ENCODE measurements at places on chromosomes 1 and 21. TPM values are rescaled to one million over a fixed set of nuclear protein-coding genes. Genes with fewer than 3 reads are reported as not detected.

DNA sequence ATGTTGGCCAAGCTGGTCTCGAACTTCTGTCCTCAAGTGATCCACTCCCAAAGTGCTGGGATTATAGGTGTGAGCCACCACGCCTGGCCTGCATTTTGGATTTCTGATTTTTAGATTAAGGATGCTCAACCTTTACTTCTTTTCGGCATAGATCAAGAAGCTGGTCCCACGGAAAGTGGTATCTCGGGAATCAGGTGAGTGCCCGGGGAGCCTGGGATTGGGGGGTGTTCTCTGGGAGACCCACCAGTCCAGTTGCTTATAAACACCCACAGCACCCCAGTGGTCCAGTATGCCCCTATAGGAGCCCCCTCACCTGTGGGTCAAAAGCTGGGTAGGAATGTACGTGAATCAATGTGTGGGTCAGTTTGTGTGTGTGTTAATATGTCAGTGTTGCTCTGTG lies 3.2 kb downstream of the SH3D21 start:
- DNase-seq, result no peak

DNA sequence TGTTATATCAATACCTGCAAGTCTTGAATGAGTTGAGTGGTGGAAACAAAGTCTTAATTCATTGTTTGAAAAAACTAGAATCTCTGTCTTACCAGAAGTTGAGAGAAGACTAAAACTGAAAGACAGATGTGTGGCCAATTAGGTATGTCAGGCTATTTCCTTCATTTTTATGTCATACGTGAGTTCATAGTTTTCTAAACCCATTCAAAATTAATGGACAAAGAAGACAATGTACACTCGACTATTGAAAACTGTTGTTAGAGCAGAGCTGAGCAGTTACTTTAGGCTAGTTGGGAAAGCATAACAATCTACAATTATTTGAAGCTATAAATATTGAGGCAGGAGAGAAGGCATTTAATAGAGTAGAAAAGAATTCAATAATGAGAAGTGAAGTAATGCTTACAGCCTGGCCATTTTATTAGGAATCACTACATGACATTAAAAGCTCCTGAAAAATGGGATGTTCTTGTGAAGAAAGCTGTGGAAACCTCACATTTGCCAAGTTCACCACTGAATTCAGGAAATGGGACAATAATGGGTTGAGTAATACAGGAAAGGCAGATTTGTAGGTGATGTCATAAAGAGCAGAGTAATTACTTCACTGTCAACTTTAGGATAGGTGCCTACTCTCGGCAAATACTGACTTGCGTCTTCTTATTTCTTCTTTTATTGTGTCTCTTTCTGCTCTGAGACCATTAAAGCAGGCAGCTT lies 204.4 kb downstream of the PLA2G4A start:
- no peak for DNase-seq

The PATJ gene
- polyA plus RNA-seq, result 28.1 TPM

The AMY1C gene
- not detected for polyA plus RNA-seq

- no peak for DNase-seq
Measured at GRCh38 chr1:197342044-197342565, 74.1 kb downstream of the CRB1 start.

- DNase-seq, result no peak
Measured at GRCh38 chr1:42423681-42424080, 32.1 kb downstream of the ZMYND12 start.

- no peak for DNase-seq
Measured at GRCh38 chr1:218365226-218365999, 20.3 kb downstream of the TGFB2 start.

The ETV3L gene
- not detected for polyA plus RNA-seq

The PCNX2 gene
- polyA plus RNA-seq, result 18.0 TPM

DNA sequence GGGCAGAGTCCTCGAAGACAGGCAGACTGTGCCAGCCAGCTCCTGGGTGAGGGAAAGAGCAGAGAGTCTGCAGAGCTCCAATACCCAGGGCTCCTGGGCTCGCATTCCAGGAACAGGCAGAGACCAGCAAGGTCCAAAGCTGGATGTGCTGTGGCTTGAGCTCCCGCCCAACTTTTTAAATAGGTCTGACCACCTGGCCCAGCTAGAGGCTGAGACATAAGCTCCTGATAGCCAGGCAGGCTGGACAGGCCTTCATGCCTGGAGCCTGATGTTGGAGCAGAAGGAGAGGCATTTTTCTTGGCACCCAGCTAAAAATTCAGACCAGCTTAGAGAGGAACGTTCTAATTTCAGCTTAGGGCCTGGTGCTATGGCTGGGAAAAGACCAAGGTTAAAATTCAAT lies 178.4 kb upstream of the TMEM51 start:
- no peak for DNase-seq

DNA sequence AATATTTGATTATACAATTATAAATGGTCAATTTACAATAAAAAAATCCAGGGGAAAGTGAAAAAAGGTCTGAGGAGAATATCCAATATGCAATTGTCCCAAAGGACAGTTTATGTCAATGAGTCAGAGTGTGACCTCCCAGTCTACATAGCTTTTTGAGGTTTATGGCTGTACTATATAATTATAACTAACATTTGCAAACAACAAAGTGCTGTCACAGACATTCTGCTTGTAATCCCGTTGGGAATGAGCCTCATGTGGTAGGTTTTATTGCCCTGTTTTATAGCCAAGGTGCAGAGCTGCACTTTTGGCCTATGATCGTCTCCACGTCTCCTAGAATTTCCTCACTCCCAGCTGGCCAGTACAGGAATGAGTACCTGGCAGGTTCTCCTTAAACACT lies 103.8 kb downstream of the ADSS2 start:
- DNase-seq, result no peak

GRCh38 chr1:211343607-211344006 lies 17.0 kb downstream of the TRAF5 start:
- DNase-seq, result no peak

- no peak for DNase-seq
Measured at GRCh38 chr1:10160907-10161490, 49.4 kb upstream of the KIF1B start.

The ELF3 gene
- 0.51 TPM for polyA plus RNA-seq

DNA sequence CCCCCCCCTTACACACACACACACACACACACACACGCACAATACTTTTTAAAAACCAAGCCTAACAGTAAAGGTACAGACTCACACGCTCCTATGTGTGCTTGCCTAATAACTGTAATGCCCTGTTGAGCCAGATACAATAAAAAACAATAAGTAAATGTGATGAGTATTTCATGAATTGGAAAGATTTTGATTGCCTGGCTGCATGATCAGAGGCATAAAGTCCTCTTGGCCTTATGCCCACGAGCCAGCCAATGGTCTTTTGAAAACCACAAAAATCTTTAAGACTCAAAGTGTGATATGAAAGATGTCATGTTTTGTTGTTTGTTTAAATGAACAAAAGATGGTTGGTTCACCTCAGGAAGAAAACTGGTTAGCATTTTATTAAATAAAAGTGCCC lies 441.9 kb upstream of the ZRANB2 start:
- DNase-seq, result no peak

DNA sequence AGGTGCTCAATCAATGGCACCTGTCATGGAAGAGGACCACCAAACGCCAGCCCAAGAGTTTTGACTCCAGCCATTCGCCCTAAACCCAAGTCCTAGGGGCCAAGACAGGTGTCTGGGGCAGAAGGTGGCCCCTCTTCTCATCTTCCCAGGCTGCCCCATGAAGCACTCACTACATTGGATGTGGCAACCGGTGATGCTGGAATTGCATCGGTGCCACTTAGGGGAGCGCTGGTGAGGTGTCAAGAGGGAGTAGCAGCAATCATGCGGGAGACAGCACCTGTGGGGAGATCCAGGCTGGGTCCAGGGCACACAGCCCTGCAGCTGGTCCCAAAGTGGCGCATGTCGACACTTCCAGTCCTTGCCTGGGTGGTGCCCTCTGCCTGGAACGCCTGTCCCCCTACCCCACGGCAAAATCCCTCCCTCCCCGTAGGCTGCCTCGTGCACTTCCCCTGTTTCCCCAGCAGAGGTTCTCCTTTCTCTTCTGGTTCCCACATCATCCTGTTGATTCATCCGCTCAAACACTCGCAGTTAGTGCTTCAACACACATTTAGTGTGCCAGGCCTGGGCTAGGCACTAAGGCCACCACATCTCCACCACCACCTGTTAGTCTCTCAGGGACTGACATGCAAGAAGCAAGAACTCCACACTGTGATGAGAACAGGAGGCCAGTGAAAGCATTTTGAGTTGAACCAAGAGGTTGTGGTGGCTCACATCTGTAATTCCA lies 18.5 kb downstream of the PLA2G2D start:
- no peak for DNase-seq

DNA sequence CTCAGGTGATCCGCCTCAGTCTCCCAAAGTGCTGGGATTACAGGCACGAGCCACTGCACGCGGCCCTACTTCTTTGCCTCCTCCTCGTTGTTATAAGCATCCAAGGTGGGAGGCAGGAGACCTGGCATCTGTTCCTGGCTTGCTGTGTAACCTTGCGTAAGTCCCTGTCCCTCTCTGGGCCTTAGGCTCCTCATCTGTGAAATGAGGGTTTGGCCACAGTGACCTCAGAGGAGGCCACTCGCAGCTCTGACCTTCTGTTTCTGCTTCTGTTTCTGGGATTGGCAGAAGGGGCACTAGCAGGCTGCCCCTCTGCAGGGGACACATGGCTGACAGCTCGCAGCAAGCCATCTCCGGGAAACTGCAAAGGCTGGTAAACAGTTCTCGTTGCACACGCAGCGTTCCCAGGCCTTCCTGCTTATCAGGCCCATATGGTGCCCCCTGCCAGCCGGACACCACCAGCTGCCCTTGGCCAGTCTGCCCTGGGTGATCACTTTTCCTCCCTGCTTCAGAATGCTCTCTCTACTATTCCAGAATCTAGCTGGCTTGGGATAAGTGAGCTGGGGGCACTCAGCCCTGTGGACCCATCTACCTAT lies 2.6 kb upstream of the LDLRAP1 start:
- DNase-seq, result no peak
